AG04450 (cell line): ENCODE measurements at places on chromosomes 3 and 15.
A peak's percentile ranks its signal among the peaks of the same experiment; 100 is the strongest.

GRCh38 chr3:119891944-119892721 lies 110.2 kb downstream of the NR1I2 start:
- peak; percentile 38 for DNase-seq

DNA sequence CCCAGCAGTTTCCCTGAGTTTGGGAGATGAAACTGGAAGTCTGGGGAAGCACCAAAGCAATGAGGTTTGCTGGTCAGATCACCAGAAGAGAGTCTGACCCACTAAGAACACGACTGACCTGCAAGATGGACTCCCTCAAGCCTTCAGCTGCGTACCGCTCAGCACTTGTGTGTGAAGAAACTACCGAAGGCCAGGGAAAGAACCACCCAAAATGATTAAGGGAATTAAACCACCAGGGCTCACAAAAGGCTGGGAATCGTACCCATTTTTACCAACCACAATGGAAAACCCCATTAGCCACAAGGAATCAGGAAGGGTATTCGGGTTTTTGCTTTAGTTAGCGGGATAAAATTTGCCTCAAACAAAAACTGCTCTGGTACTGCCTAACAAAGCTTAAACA lies 21.6 kb downstream of the ATP13A3 start:
- DNase-seq: no peak

GRCh38 chr3:191912616-191913204 lies 451.7 kb downstream of the PYDC2 start:
- DNase-seq: no peak

GRCh38 chr15:67884514-67885174 lies 44.8 kb upstream of the RNU6-1 start:
- no peak for DNase-seq

DNA sequence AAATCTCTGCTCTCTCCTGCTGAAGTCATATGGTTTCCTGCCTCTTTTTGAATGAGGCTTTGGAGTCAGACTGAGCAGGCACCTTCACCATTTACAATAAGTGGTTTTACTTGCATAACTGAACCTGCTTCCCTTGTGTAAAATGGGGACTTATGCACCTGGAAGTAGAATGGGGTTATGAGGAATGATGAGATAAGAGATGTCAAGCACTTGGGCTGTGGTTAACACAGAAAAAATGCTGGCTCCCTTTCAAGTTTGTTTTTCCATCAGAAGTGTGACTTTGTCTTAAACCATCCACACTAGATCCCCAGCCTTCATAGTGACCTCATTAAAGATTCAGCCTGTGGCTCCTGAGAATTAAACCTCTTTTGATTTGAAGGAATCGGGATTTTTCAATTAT lies 5.2 kb downstream of the EXOSC7 start:
- no peak for DNase-seq

DNA sequence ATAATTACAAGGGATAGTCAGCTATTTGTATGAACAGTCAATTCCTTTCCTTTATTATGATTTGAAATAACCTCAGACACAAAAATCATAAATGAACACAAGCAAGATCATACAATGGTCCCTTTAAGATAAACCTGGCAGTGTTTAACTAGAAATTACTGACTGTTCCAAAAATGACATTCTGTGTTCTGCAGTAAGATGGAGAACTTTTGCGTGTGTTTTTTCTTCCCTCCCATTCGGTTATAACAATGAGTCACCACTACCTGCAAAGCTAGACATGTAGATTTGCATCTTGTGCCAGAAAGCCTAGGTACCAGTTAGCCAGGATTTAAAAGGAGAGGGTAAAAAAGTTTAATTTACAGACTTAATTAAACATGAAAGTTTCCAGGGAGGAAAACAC lies 248.2 kb upstream of the ADAMTS9 start:
- DNase-seq: no peak

- peak; percentile 75 for DNase-seq
Observed at GRCh38 chr3:13022348-13023234, 50.6 kb downstream of the IQSEC1 start.

DNA sequence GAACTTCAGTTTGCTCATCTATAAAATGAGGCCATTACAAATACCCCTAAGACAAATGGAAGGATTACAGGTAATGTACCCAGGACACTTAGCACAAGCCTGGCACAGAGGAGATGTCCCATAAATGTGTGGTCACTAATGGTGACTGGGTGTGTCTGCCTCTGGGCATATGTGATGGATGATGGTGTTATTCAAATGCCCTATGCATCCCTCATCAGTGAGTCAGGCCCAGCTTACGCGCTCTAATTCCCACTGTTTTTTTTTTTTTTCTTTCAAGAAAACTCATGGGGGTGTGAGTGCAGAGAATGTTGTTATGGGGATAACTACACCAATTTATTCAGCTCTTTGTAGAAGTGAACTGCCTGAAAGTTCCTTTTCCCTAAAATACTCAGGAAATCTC lies 23.6 kb upstream of the KIF23 start:
- DNase-seq: no peak

GRCh38 chr15:55649058-55649423 lies 60.9 kb upstream of the PYGO1 start:
- peak; percentile 27 for DNase-seq

GRCh38 chr15:39511916-39512260 lies 69.0 kb upstream of the THBS1 start:
- DNase-seq: peak; percentile 62

- no peak for DNase-seq
Observed at GRCh38 chr3:158140396-158140795, 30.5 kb downstream of the RSRC1 start.

GRCh38 chr3:150906461-150906860 lies 1.2 kb upstream of the MINDY4B start:
- DNase-seq: no peak

GRCh38 chr3:72995337-72995736 lies 1.3 kb upstream of the PPP4R2 start:
- DNase-seq: no peak

DNA sequence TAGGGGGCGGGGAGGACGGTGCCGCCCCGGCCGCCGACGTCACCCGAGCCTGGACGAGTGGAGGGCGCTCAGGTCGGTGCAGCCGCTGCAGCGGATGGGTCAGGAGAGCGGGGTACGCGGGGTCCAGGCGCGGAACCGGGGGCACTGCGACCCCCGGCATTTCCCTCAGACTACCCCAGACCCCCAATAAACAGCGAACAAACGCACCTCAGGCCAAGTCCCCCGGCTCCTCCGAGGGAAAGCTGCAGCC lies 78.9 kb downstream of the IQSEC1 start:
- no peak for DNase-seq

DNA sequence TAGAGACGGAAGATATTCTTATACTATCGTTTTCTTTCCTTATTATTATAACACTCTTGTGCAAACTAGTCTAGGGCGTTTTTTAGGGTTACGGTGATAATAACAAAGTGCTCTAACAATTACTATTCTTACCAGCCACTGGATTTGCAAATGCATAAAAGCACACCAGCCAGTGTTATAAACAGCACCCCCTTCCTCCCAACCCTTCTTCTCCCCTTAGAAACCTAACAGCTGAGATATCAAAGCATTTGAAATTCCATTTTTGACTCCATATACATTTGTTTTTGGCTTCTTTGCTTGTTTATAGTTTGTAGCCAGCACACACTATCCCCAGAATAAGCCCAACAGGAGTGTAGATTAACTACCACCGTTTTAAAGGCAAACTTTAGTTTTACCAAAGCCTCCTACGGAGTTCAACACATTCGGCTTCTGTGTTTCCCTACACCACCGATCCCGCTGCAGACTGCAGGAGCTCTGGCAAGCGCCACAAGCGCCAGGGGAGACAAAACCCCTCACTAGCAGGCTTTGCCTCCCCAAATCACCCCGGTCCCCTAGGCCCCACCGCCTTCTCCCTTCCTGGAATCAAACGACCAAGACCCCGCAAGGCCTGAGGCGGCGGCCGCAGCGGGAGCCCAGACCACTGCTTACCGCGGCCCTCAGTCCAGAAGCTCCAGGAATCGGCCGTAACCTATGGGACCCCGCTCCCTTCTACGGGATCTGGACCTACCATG lies 461 bp downstream of the COPB2 start:
- no peak for DNase-seq

DNA sequence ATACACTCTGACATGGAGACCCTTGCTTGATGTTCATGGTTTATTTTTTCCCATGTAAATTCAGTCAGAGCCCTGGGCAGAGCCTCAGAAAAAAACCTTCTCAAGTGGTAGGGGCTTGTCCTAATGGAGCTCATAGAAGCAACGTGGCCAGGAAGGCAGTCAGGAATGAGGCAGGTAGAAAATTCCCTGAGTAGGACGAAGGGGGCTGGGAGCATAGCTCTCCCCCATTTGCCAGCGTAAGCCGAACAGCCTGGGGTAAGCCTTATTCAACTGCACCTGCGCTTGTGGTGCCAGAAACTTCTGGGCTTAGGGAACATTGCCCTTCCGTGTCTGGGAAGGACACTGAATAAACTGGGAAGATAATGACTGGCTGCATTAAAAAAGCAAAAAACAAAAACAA lies 238.5 kb upstream of the ROPN1 start:
- DNase-seq: no peak

GRCh38 chr15:89381888-89382686 lies 47.5 kb upstream of the POLG start:
- DNase-seq: no peak

GRCh38 chr3:136546720-136547119 lies 205.5 kb downstream of the STAG1 start:
- DNase-seq: no peak

DNA sequence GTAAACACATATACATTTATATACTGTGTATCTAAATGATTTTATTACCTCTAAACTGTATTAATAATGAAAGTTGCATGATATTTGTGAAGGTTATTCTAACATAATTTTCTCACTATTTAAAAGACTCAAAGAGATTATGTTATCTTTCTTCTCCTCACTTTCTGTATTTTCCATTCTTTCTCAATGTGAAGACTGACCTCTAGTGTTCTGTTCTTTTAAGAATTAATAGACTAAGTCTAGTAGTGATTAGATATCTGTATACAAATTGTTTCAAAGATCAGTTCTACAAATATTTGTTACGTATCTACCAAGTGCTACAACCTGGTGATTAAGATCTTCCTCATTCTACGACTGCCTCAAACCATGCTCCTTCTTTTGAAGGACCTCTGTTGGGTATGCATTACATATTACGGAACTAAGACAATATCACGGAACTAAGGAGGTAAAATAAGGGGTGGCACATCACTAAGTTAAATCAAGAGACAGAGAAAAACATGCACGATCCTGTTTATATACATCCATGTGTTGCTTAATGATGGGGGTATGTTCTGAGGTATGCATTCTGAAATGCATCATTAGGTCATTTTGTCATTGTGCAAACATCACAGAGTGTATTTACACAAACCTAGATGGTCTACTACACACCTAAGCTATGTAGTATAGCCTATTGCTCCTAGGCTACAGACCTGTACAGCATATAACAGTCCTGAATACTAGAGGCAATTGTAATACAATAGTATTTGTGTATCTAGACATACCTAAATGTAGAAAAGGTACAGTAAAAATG lies 161.5 kb upstream of the KBTBD8 start:
- no peak for DNase-seq

DNA sequence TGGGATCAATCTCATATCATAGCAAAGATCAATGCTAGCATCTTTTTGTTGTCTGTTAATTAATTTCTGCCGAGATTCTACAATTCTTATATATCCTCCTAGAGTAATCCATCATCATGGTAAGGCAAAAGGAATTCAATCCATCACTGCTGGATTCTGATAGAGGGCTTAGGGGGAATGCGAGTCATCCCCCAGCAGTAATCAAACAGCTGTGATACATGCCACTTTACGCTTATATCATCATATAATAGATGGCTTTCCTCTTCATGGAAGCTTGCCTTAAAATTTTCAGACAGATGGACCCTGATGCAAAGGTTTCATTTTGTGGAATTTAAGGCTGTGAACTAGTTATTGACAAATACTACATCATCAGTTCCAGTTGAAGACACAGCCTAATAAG lies 645.9 kb downstream of the CADM2 start:
- no peak for DNase-seq

GRCh38 chr3:187027531-187028278 lies 97.4 kb downstream of the ST6GAL1 start:
- no peak for DNase-seq

- DNase-seq: peak; percentile 65
Observed at GRCh38 chr3:123546133-123546755, 38.6 kb downstream of the HACD2 start.

- peak; percentile 21 for DNase-seq
Observed at GRCh38 chr3:189967254-189967865, 153.3 kb downstream of the P3H2 start.

DNA sequence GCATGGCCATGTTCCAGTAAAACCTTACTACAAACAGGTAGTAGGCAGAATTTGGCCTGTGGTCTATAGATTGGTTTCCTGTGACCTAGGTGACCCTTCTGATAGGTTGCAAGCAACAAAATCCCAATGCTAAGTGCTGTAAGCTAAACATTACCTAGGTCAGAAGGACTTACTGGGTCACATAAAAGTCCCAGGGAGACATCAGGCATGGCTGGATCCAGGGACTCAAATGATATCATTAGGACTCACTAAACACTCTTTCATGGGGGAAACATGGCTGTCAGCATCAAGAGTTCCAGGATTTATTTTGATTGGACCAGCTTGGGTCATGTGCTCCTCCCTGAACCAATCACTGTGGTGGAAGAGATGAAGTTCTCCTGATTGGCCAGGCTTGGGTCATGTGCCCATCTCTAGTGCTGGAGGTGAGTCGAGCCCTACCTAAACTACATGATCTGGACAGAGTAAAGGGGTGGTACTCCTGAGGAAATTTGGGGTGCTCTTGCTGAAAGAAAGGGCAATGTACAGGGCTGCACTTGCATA lies 16.8 kb upstream of the SLC6A1 start:
- no peak for DNase-seq

DNA sequence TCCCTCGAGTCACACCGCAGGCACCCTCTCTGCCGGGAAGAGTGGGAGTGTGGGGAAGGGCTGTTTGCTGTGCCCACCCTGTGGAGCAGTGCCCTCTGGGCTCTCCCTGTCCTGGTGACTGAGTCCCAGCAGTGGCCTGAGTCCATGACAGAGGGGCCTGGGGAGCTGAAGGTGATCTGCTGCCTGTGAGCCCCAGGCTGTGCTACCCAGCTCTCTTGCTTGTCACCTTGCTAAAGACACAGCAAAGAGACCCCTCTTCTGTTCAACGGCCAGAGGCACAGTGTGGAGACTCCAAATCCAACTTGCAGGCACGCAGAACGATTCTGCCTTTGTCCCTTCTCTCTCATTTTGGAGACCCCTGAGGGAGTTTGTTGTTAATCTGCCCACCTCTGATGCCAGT lies 232.6 kb downstream of the OPA1 start:
- DNase-seq: no peak
